Endothelial cell of umbilical vein (primary cell): ENCODE measurements at places on chromosomes 3 and 15. TPM values are rescaled to one million over a fixed set of nuclear protein-coding genes. Genes with fewer than 3 reads are reported as not detected.
A peak's percentile ranks its signal among the peaks of the same experiment; 100 is the strongest.

DNA sequence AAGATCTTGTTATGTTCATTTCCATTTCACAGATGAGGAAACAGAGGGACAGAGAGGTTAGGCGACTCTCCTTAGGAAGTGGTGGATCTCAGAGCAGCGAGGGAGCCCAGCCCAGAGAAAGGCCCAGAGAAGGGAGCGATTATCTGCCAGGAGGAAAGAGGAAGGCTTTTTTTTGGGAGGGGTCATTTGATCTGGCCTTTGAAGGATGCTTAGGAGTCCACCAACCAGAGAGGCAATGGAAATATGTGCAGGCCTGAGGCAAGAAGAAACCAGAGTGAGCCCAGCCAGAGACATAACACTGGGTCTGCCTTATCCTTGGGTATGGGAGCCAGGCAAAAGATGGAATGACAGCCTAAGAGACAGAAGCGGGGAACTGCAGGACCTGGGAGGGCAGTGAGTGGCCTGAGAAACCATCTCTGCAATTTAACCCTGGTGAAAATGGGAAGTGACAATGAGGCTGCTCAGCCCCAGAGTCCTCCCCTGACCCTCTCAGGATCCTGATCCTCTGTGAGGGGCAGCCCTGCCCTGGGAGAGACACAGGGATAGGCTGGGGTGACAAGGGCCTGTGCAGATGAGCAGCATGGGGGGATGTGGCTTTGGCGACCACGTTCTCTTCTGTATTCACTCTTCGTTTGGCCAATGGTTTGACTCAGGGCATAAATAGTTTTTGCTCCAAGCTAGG lies 163.2 kb downstream of the WNT7A start:
- DNase-seq, result no peak

DNA sequence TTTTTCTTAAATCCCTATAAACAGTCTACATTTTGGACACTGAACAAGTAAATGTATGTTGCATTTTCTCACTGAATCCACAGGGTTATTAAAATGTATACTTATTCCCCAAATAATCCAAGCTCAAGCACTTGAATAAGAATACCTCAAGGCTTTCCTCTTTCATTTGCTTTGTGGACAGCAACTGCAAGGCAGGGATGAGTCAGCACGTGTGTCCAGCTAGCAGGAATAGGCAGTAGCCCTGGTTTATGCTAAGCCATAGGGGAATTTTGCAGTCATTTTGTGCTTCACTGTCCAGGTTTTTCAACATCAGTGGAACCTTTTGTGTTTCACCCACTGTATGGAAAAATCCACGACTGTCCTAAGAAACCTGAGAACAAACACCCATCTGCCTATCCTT lies 96.7 kb upstream of the KCNMB2 start:
- peak; percentile 16 for DNase-seq

DNA sequence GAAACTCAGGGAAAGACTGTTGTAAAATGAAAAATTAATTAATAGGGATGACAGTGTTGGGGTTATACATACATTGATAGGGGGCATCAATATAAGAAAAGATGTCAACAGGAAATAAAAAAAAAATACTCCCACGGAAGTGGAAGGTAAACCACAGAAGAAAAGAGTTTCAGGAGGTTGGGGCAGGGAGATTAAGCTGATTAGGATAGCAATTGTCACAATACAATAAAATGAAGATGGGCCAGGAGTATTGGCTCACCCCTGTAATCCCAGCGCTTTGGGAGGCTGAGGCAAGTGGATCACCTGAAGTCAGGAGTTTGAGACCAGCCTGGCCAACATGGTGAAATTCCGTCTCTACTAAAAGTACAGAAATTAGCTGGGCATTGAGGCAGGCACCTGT lies 536.1 kb downstream of the AGBL1 start:
- DNase-seq, result no peak

DNA sequence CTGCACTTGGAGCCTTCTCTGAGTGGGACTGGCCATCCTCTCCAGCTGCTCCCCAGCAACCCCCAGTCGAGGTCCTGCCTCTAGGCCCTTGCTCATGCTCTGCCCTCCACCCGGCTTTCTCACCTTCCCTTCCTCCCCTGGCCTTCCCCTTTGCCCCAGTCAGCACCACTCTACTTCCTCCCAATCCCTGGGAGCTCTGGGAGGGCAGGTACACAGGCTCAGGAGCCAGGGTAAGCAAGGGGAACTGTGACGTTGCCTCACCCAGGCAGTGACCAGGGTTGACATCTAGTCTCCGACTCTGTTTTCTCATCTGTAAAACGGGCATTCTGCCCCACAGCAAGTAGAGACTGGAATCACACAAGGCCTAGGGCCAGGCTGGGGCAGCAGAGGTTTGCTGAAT lies 66.6 kb upstream of the TMEM115 start:
- no peak for DNase-seq

CPA3 gene
- 4.6 and 6.4 TPM in 2 replicates for polyA plus RNA-seq

TRPM1 gene
- 0.19 and 0.54 TPM in 2 replicates for polyA plus RNA-seq

DNA sequence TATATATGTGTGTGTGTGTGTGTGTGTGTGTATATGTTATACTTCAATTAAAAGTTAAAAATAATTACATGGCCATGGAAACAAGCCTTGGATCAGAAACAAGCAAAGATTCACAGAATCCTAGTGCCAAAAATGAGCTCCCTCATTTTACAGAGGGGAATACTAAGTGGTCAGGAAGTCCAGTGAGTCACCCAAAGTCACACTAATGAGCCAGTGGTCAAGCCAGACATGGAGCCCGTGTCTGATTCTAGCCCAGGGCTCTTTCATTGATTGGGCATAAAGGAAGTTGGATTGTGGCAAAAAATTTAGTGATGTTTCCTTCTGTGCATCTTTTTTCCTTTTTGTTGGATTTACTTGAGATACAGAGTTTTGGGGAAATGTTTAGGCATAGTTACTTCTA lies 152.5 kb upstream of the NPHP3 start:
- no peak for DNase-seq

DNA sequence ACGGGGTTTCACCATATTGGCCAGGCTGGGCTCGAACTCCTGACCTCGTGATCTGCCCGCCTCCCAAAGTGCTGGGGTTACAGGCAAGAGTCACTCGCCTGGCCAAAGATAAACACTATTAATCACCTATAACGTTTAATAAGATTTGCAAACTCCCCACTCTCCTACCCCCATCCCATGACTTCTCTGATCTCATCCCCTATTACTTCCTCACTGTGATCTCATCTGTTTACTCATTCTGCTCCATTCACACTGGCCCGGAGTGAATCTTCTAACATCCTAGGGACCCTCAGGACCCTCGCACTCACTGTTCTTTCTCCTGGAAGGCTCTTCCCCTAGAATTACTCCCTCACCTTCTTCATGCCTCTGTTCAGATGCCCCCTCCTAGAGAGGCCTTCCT lies 78.9 kb downstream of the DGKG start:
- no peak for DNase-seq

- DNase-seq, result no peak
These were observed 54.0 kb downstream of the VGLL4 start for GRCh38 chr3:11589706-11590105.

CHCHD4 gene
- 6.5 and 8.5 TPM in 2 replicates for polyA plus RNA-seq

DNA sequence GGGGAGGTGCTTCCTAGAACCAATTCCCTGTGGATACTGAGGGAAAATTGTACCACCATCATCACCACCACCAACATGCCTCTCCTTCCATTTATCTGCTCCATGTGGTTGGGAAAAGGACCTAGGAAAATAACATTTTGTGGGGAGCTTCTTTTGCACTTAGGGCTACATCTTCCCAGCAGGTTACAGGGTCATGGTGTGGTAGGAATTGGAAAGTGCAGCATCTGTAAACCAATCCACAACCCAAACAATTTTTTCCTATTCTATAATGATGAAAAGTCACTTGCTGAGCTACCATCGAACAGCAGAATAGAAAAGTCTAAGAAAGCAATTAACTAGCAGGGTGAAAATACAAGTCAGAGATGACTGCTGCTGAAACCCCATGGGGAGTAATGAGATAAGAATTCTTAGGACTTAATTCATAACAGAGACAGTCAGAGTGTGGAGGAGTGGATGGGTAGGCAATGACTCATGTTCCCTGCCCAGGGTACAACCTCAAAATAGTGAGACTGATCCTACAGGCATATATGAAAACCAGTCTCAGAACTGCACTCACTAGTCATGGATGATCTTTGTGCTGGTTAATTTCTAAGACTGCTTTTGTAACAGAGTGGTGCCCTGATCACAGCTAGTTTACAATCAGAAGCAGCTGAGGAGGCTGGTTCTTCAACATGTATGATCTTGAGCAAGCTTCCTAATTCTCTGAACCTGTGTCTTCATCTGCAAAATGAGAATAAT lies 38.1 kb upstream of the LEKR1 start:
- peak; percentile 43 for DNase-seq

GRCh38 chr3:131705558-131706051 lies 202.8 kb upstream of the MRPL3 start:
- no peak for DNase-seq

ZNF148 gene
- 7.1 and 8.0 TPM in 2 replicates for polyA plus RNA-seq

TRPC1 gene
- 3.0 and 3.5 TPM in 2 replicates for polyA plus RNA-seq

- no peak for DNase-seq
These were observed 22.3 kb upstream of the SMCO1 start for GRCh38 chr3:196537319-196537984.

FBLN2 gene
- 1.9 and 2.3 TPM in 2 replicates for polyA plus RNA-seq

DNA sequence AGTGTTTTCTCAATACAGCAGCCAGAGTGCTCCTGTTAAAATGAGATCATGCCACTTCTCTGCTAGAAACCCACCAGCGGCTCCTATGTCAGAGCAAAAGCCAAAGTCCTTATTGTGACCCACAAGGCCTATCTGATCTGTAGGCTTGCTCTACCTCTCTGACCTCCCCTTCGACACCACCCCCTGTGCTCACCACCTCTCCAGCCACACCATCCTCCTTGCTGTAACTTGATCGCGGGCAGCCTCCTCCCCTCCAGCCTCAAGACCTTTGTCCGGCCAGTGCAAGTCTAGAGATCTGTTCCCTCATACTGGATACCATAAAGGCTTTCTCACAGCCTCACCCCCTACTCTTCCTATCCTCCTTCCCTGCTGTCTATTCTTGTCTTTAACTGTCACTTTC lies 1.9 kb upstream of the IGDCC4 start:
- no peak for DNase-seq

DNA sequence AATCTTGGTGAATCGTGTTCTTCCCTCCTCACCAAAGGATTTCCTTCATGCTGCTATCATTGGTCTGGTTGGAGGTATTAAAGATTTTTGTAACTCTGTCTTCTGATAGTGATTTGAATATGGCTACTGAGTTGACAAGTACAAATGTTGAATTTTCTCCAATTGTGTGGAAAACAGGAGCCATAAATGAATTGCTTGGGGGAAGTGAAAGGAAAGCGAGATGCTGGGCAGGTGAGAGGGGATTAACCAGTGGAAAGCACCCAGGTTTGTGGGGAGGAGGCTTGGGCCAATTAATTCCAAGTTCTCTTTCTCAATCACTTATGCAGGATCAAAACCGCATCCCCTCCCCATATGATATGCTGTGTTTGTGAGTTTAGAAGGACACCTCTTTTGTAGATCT lies 372.5 kb downstream of the IL20RB start:
- DNase-seq, result no peak

DNA sequence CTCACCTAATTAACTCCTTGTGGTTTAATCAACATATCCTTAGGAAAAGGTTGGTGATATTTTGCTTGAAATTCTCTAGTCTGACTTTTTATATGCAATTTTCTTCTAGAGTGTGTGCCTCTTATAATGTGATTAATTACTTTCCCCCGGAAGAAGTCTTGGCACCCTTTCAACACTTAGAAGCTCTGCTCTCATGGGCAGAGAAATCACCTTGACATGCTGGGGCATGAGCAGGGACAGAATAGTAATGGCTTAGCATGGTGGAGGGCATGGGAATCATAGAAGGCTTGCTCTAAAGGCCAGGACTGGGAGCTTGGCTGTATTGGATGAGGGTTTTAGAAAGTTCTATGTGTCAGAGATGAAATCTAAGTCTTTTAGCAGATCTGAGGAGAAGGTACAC lies 293.5 kb downstream of the AGBL1 start:
- no peak for DNase-seq

CHRM5 gene
- 0.03 TPM in 1 of 2 replicates, not detected in the other for polyA plus RNA-seq

DNA sequence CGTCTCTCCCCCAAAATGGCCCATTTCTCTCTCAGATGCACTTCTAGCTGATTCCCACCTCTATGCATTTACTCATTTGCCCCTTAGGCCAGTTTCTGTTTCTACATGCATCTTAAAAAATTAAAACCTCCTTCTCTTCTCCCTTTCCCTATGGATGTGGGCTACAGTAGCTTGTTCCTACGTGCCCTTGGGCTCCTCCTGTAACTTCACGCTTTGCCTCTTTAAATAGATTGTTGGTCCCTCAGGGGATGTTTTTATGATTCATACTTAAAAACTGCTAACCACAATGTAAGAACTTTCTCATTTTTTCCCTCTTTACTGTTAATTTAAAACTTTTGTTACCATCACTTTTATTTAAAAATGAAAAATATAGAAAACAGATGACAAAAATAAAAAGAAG lies 185.6 kb upstream of the MRPL3 start:
- no peak for DNase-seq

SNTN gene
- polyA plus RNA-seq, result not detected in 2 replicates

- no peak for DNase-seq
These were observed 16.5 kb downstream of the SCN5A start for GRCh38 chr3:38632989-38633388.

- no peak for DNase-seq
These were observed 451.8 kb upstream of the NPAP1 start for GRCh38 chr15:24223739-24224138.

EHD4 gene
- 96.7 and 99.1 TPM in 2 replicates for polyA plus RNA-seq

DNA sequence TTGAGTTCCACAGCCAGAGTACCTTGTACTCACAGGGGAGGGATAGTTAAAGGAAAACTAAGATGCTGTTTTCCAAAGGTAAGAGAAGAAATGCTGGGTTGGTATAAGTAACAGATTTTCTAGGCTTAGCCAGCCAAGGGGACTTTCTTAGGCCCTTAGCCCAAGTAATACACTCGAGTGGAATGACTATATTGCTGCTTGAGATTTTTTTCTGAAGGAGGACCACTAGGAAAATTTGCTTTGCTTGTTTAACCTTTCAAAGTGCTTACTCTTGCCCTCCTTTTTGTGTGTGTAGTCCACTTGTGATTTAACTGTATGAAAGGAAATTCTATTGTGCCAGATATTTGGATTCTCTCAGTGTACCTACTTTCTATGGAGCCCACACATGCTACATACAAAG lies 50.5 kb downstream of the IL5RA start:
- no peak for DNase-seq

DNA sequence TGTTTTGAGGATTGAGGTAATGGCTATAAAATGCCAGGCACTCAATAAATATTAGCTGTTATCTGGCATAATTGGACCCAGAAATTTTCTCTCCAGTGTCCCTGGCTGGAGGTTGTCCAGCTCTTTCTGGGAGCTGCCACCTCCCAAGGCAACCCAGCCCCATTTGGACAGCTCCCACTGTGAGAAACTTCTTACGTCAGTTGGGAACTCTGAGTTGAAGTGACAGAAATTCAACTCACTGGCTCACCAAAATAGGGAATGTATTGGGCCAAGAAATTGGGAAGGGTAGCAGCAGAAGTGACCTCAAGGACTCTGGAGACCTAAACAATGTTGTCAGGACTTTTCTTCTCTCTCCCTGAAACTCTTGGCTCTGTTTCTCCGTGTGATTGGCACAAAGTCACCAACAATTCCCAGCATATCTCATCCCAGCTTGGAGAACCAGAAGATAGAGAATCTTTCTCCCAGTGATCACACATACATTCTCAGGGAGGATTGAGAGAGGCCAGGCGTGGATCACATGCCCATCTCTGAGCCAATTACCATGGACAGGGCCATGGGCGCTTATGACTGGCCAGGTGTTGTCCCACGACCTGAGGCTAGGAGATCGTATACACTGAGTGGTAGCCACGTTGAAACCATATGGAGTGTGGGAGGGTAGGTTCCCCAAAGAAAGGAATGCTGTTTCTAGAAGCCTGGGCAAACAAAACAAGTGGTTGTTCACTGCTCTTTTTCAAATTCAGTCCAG lies 22.5 kb upstream of the HCN4 start:
- no peak for DNase-seq

GRCh38 chr3:16504692-16505091 lies 8.8 kb downstream of the RFTN1 start:
- DNase-seq, result no peak
